Right atrium auricular region (tissue), 2 donors: ENCODE measurements at places on chromosomes 6 and 20. TPM values are rescaled to one million over a fixed set of nuclear protein-coding genes. Genes with fewer than 3 reads are reported as not detected.
A peak's percentile ranks its signal among the peaks of the same experiment; 100 is the strongest.

Gene CCM2L
- 6.0 TPM for total RNA-seq

Gene ZBTB46
- total RNA-seq, result 12.2 TPM

Gene KIF25
- total RNA-seq, result not detected

Gene HLA-DPB1
- 76.7 TPM for total RNA-seq

Gene PTP4A1
- 17.1 TPM for total RNA-seq

GRCh38 chr6:35451354-35452182 lies 570 bp upstream of the FANCE start:
- peak overlapping the region; percentile 74 for H3K27ac ChIP-seq
- H3K27me3 ChIP-seq, result no peaks in the 10 kb centered on the region
- H3K4me3 ChIP-seq, result peak overlapping the region; percentile 58
- no peaks in the 10 kb centered on the region for H3K36me3 ChIP-seq
- no peak for DNase-seq

DNA sequence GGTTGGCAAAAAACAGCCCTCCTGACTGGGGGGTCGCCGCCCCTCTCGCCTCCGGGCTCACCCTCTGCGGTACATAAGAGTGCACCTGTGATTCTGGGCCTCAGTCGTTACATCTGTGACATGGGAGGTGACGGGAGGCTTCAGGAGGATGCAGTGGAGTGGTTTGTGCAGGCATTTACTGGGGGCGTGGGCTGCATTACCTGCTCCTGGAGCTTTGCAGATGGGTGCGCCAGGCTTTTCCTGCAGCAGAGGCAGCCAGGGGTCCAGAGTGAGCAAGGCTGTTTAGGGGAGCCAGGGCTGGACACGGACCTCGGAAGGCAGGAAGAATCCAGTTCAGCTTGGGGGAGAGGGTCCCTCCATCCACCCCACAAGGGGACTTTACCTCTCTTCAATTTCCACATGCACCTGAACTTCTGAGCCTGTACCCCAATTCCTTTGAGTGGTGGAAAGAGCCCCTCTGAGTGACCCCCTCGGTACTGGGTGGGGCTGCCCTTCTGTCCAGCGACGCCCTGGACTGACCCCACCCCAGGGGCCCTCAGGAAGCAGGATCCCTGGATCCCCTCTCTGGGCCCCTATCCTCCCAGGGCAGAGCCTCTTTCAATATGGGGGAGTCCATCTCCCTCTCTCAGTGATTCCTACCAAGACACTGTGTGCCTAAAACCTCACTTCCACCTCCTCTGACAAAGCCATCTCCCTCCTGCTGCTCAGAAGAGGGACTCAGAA lies 134.0 kb downstream of the TAF4 start:
- no peak overlapping the region for H3K27ac ChIP-seq
- H3K4me1 ChIP-seq, result no peaks in the 10 kb centered on the region
- no peak for DNase-seq

GRCh38 chr6:170025935-170026750 lies 264.7 kb downstream of the DLL1 start:
- H3K36me3 ChIP-seq, result no peaks in the 10 kb centered on the region
- no peak overlapping the region for H3K27ac ChIP-seq
- H3K4me1 ChIP-seq, result no peaks in the 10 kb centered on the region
- no peak overlapping the region for H3K4me3 ChIP-seq
- no peak for DNase-seq
- H3K27me3 ChIP-seq, result no peaks in the 10 kb centered on the region

DNA sequence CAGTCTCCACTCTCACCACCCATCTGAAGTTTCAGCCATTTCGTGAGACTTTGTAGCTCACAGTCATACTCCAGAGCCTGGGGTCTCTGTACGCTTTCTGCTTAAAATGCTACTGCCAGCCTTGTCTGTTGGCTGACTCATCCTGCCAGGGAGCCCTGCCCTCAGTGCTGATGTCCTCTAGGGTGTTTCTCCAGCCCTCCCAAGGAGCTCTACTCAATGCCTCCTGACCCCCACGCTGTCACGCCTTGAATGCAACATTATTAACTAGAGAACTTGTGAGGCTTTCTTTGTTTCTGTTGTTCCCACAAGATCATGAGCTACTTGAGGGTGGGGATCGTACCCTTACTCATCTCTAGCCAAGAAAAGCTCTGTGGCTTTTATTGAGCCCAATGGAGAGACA lies 20.1 kb downstream of the KIF16B start:
- H3K27me3 ChIP-seq, result no peaks in the 10 kb centered on the region
- no peak for DNase-seq
- H3K4me3 ChIP-seq, result no peak overlapping the region
- H3K4me1 ChIP-seq, result peaks cover 22% of the 10 kb centered on the region
- H3K36me3 ChIP-seq, result no peaks in the 10 kb centered on the region

GRCh38 chr20:63896264-63897105 lies 1.6 kb downstream of the DNAJC5 start:
- peak; percentile 66 for DNase-seq

DNA sequence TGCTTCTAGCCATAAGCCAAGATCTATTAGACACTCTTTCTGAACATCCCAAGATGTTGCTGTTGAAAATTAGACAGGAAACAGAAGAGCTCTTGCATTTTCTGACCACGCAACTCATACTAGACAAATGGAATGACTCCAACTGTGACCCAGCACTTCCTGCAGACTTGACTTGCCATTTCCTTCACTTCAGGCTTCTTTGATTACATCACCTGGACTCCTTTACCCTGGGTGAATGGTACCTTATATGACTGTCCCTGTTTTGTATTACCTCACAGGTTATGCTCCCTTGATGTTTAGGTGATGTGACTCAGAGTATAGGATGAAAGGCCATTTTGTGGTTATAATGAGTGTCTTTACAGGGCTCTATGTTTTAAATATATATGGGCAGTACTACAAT lies 236.1 kb downstream of the BMP2 start:
- no peaks in the 10 kb centered on the region for H3K27me3 ChIP-seq
- no peaks in the 10 kb centered on the region for H3K4me1 ChIP-seq
- H3K4me3 ChIP-seq, result no peak overlapping the region

DNA sequence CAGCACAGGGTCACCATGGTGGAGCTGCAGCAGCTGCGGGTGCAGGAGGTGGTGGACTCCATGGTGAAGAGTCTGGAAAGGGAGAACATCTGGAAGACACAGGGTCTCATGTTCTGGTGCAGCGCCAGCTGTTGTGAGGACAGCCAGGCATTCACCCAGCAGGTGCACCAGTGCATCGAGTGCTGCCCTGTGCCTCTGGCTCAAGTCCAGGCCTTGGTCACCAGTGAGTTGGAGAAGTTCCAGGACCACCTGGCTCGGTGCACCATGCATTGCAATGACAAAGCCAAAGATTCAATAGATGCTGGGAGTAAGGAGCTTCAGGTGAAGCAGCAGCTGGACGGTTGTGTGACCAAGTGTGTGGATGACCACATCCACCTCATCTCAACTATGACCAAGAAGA lies 22.9 kb upstream of the RIPK1 start:
- H3K27me3 ChIP-seq, result no peaks in the 10 kb centered on the region
- H3K4me1 ChIP-seq, result no peaks in the 10 kb centered on the region
- H3K4me3 ChIP-seq, result no peak overlapping the region
- no peak for DNase-seq
- H3K27ac ChIP-seq, result no peak overlapping the region

DNA sequence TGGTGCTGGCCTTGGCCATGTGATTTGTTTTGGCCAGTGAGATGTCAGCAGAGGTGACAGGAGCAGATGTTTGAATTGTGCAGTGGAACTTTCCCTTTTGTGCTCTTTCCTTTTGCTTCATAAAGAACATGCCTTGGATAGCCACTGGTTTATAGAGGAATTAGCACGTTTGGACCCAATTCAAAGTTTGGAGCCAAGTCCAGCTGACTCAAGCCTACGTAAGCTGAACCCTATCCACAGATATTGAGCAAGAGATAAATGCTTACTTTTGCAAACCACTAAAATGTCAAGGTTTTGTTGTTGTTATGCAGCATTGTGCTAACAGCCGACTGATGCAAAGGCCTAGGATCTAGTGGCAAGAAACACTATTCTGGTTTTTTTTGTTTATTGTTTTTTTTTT lies 230.9 kb upstream of the CITED2 start:
- no peaks in the 10 kb centered on the region for H3K4me1 ChIP-seq
- no peak overlapping the region for H3K4me3 ChIP-seq
- no peaks in the 10 kb centered on the region for H3K27me3 ChIP-seq
- H3K27ac ChIP-seq, result no peak overlapping the region
- DNase-seq, result no peak
- no peaks in the 10 kb centered on the region for H3K36me3 ChIP-seq

DNA sequence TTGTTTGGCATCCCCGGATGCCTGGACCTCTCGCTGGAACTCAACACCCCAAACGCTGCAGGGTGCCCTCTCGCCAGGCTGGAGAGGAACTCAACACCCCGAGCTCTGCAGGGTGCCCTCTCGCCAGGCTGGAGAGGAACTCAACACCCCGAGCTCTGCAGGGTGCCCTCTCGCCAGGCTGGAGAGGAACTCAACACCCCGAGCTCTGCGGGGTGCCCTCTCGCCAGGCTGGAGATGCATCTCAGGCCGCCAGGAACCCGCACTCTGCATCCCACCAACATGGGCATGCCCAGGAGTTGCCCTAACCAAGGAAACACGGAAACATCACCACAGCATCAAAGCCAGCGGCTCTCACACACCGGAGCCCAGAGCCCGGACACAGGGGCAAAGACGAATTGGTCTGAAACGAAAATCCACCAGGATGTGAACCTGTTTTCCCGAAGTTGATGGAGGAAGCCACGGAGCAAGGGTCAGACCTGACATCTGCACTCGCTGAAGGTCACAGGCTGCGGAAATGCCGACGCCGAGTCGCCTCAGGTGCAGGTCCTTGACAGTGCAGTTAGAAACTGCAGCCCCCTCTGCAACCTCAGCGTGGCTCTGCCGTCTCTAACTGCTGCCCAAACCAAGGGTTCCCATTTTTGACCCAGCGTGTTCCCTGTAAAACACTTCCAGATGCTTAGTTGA lies 37.5 kb downstream of the DLL1 start:
- DNase-seq, result no peak
- no peaks in the 10 kb centered on the region for H3K4me1 ChIP-seq
- H3K4me3 ChIP-seq, result no peak overlapping the region
- no peaks in the 10 kb centered on the region for H3K27me3 ChIP-seq
- H3K36me3 ChIP-seq, result no peaks in the 10 kb centered on the region

GRCh38 chr6:158793432-158793831 lies 25.7 kb downstream of the EZR start:
- no peak overlapping the region for H3K27ac ChIP-seq
- H3K4me3 ChIP-seq, result no peak overlapping the region
- H3K4me1 ChIP-seq, result peaks cover 68% of the 10 kb centered on the region
- peaks cover 7% of the 10 kb centered on the region for H3K36me3 ChIP-seq

DNA sequence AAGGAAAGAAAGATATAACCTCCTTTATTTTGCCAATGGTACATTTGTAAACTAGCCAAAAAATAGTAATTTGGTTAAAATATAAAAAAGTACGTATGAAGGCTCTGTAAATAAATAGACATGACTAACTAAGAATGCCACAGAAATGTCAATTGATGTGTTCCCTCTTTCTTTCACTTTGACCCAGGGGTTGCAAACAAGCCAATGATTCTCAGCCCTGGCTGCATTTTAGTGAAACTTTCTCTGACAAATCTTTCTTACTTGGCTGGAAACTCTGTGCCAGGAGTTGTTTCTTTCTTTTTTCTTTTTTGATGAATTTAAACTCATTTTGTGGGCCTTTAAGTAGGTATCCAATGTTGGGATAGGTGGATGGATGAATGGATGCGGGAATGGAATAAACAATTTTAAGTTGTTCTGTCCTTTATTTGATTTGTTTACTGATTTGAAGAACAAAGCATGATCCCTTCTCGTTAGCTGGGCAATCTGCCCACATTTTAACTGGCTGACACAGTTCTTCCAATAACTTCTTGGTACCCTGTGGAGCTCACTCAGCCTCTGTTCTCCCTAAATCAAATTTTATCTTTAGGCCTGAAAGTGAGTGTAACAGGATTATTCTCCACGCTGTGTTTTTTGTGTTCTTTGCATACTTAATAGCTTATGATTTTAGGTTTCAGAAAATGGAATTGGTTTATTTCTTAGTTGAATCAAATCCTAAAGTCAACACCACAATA lies 58.6 kb upstream of the GCLC start:
- no peaks in the 10 kb centered on the region for H3K36me3 ChIP-seq
- no peak overlapping the region for H3K4me3 ChIP-seq
- no peak for DNase-seq
- no peak overlapping the region for H3K27ac ChIP-seq
